Esophagus squamous epithelium (tissue), 5 donors: ENCODE measurements at places on chromosomes 13 and 19. TPM values are rescaled to one million over a fixed set of nuclear protein-coding genes. Genes with fewer than 3 reads are reported as not detected.

GRCh38 chr13:67120872-67121531 is 109.1 kb downstream of the PCDH9 start:
- H3K4me3 ChIP-seq, result no peak overlapping the region
- H3K27me3 ChIP-seq, result no peaks in the 10 kb centered on the region
- no peak overlapping the region for H3K27ac ChIP-seq
- no peaks in the 10 kb centered on the region for H3K36me3 ChIP-seq
- no peak for DNase-seq
- H3K4me1 ChIP-seq, result no peaks in the 10 kb centered on the region

DNA sequence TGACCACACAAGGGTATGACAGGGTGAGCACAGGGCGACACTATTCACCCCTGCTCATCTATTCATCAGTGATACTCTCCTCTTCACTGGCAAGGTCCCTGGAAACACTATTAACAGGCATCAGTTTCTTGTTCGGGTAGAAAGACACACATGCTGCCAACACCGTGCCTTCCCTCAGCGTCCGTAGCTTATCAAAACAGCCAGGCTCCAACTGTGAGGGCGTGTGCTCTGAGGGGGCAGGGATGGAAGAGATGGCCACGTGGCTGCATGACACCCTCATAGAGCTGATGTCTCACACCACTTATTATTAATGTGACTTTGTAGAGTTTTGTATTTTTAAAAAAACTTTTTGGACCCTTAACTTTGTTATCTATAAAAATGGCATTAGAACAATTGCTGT is 160.3 kb downstream of the ITGBL1 start:
- H3K27ac ChIP-seq, result no peak overlapping the region
- no peak for DNase-seq
- no peaks in the 10 kb centered on the region for H3K36me3 ChIP-seq

- H3K27ac ChIP-seq, result no peak overlapping the region
- no peak for DNase-seq
- no peaks in the 10 kb centered on the region for H3K4me1 ChIP-seq
Measured at GRCh38 chr19:4429771-4430171, 27.3 kb downstream of the CHAF1A start.

- no peaks in the 10 kb centered on the region for H3K27me3 ChIP-seq
- H3K4me1 ChIP-seq, result no peaks in the 10 kb centered on the region
- H3K27ac ChIP-seq, result no peak overlapping the region
- no peak overlapping the region for H3K4me3 ChIP-seq
- no peak for DNase-seq
- H3K36me3 ChIP-seq, result no peaks in the 10 kb centered on the region
Measured at GRCh38 chr13:24228852-24229458, 68.4 kb downstream of the SPATA13 start.

- DNase-seq, result no peak
- H3K4me3 ChIP-seq, result no peak overlapping the region
- peak overlapping the region; percentile 50 for H3K27ac ChIP-seq
- no peaks in the 10 kb centered on the region for H3K27me3 ChIP-seq
Measured at GRCh38 chr19:46481223-46481848, 10.0 kb upstream of the PNMA8A start.

GRCh38 chr19:4342314-4342614 is 1.1 kb upstream of the MPND start:
- peaks cover 51% of the 10 kb centered on the region for H3K4me1 ChIP-seq
- no peak for DNase-seq
- H3K36me3 ChIP-seq, result peaks cover 19% of the 10 kb centered on the region
- no peaks in the 10 kb centered on the region for H3K27me3 ChIP-seq

Gene SYNE4
- total RNA-seq, result not detected

Gene ELSPBP1
- not detected for total RNA-seq

Gene FUT6
- 40.6 TPM for total RNA-seq

Gene BORCS8
- 8.8 TPM for total RNA-seq

Gene CD22
- total RNA-seq, result 0.11 TPM
